ENCODE measurements at places on chromosomes 16 and 17.

- DNase-seq, result no peak
These were observed 1.3 kb downstream of the PLEKHH3 start for GRCh38 chr17:42675348-42675964.

DNA sequence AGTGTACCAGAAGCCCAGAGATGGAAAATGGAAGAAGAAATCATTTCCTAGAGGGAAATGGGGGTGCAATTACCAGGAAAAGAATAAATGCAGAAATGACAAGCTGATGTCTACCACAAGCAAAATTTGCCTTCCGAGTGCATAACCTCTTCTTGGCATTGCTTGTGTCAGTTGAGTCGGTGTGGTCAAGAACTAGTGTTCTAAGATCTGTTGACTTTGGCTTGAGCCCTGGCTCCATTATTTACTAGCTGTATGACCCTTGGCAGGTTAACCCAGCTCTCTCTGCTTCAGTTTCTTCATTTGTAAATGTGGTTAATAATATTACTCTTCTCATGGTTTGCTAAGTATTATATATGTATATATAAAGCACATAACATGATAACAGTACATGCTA, 273.0 kb upstream of the IRX5 start:
- DNase-seq, result no peak

DNA sequence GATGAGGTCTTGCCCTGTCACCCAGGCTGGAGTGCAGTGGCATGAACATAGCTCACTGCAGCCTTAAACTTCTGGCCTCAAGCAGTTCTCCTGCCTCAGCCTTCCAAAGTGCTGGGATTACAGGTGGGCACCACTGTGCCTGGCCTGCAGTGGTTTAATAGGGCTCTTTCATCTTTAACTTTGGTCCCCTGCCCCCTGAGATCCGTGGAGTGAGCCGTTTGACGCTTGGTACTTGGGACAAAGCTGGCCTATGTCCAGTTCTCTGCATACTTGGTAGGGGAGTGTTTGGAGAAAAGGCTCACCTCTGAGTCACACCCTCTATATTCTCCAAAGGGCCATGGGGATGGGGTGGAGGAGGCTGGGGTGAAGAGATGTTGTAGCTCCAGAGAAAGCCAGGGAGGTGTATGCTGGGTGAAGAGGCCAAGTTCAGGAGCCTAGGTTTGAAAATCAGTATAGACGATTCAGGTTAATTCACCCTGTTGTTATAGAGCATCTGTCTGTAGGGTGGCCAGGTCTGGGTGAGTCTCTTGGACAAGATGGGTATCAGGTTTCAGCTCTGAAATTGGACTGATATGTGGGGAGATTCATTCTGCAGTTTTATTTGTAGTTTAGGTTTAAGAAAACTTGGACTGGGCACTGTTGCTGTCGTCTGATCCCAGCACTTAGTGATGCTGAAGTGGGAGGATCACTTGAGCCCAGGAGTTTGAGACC, 17.6 kb downstream of the ABCC1 start:
- DNase-seq, result no peak

DNA sequence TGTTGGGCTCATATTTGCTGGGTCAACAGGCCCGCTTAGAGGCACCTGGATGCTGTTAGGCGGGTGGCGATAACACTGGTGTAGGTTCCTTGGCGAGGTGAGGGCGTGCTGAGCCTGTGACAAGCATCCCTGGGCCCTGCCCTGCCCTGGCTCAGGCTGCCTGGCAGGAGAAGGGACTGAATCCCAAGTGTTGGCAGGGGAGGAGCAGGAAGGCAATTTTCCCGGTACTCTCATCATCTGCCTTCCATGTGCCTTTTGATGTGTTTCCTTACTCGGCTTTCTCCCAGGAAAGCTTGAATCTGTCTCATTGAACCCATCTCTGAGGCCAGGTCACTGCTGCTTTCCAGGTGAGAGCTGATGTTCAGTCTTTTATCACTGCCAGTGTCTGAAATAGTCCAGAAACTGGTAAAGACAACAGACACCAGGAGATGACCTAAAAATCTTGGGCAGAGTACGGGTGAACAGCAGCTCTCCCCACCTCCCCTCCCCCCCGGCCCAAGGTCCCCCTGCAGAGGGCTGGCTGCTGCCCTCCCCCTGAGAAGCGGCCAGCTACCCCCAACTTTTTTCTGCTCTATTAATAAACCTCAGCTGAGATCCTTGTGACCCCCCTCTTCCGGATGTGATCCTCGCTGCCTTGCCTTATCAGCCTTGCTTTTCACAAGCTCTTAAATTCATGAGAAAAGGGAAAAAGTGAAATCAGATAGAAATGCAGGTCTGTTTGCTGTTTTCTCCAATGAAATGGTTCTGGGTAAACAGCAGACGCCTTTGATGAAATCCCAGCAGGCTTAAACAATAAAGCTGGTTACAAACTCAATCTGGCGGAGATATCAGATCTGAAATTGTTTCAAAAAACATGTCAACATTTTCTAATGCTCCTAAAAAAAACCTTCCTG, 29.0 kb downstream of the RTN4RL1 start:
- DNase-seq, result no peak

- DNase-seq, result no peak
These were observed 532 bp downstream of the CNTNAP1 start for GRCh38 chr17:42682722-42683403.

- no peak for DNase-seq
These were observed 24.2 kb downstream of the ORC6 start for GRCh38 chr16:46713634-46714033.

GRCh38 chr17:68777243-68777855, 176.2 kb upstream of the FAM20A start:
- DNase-seq, result peak; percentile 32

GRCh38 chr17:49360796-49361128, 1.3 kb downstream of the ZNF652 start:
- no peak for DNase-seq

DNA sequence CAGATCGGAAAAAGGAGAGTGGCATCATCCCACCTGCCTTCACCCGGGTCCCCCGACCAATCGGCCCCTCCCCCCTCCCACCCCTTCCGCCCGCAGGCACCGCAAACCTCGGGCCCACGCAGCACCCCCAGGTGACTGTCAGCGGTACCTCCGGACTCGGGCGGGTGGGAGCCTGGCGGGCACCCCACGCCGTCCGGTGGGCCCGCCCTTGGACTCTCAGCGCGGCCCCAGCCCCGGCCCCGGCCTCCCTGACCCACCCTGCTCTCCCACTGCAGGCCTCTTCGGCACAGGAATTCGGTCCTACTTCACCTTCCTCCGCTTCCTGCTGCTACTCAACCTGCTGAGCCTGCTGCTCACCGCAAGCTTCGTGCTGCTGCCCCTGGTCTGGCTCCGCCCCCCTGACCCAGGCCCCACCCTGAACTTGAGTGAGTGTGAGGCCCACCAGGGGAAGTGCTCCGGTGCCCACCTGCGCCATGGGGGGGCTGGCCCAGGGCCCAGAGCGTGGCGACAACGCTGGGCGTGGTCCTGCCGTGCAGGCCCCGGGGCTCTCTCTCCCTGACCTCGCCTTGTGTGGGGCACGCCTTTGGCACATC, 1.6 kb downstream of the TMC8 start:
- peak; percentile 88 for DNase-seq

DNA sequence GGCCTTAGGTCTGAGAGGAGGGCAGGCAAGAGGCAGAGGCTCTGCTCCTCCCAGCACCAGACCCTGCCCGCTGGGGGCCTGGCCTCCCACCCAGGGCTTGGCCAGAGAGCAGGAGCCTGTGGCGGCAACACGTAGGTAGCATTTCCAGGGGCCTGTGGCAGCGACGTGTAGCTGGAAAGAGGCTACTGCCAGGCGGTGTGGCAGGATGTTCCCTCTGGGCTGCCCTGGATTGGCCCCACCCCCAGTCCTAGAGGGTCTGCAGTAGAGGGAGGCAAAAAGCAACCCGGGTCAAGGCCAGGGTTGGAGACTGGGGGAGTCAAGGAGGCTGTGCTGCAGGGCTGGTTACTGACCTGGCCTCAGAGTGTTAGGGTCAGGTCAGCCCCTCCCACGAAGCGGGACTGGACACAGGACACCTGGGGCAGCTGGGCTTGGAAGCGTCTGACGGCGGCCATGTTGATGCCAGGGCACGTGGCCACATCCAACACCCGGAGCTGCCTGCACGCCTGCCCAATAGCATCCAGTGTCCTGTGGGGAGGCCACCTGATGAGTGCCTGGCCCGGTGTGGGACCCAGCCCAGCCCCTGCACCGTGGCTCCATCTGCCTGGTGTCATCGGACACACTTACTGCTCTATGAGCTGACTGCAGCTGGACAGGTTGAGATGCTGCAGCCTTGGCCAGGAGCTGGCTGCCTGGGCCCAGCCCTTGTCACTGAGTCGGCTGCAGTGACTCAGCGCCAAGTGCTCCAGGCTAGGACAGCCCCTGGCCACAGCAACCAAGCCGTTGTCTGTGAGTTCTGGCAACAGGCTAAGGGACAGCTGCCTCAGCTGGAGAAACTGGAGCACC, 8.5 kb downstream of the ELMO3 start:
- no peak for DNase-seq

GRCh38 chr16:66451548-66451947, 24.5 kb downstream of the BEAN1 start:
- DNase-seq, result no peak

Data from CD4-positive, alpha-beta T cell treated with Interleukin-1 beta for 1 hour (primary cell).